ENCODE measurements at places on chromosomes 5 and 9. TPM values are rescaled to one million over a fixed set of nuclear protein-coding genes. Genes with fewer than 3 reads are reported as not detected.

FAM200C gene
- polyA plus RNA-seq, result 1.2 TPM

PCDHGA6 gene
- not detected for polyA plus RNA-seq

FGF1 gene
- 1.1 TPM for polyA plus RNA-seq

DNA sequence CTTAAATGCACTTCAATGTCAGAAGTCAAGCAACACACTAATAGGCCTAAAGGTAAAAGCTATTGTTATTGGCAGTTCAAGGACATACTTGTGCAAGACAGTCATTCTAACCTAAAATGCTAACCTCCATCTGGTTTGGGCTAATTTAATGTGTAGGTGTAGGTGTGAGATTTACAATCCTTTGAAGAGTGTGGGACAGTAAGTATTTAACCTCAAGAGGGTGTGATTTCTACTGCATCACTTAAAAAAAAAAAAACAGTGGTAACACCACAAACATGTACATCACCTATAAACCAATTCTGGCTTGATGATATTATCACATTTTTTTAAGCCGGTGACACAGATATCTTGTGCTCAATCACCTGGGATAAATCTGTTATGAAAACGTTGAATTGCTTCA lies 127.5 kb upstream of the MEF2C start:
- no peak for DNase-seq

GRCh38 chr9:127495884-127496555 lies 44.7 kb downstream of the LRSAM1 start:
- DNase-seq, result peak; percentile 65

DNA sequence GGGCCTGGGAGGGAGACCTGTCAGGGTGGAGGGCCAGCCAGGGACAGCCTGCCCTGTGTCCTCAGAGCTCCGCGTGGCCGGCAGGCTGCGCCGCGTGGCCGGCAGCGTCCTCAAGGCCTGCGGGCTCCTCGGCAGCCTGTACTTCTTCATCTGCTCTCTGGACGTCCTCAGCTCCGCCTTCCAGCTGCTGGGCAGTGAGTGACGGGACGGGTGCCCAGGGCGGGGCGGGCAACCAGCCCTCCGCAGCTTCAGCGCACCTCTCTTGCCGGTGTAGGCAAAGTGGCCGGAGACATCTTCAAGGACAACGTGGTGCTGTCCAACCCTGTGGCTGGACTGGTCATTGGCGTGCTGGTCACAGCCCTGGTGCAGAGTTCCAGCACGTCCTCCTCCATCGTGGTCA lies 1.8 kb downstream of the SLC34A3 start:
- DNase-seq, result no peak

DNA sequence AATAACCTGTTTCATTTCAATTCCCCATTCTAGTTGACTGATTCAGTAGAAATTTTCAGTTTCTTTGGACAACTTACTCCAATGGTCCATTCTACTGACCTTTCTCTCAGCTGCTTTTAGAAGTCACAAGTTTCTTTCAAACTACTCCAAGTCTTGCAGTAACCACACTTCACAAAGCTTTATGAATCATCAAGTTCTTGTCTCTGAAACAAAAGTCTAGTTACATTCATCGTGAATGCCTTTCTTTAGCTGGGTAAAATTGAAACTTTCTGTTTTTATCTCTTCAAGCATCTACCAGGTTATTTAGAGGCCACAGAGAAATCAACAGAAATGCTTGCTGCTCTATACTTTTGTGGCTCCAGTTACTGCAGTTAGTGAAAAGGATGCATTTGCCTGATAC lies 405.4 kb downstream of the TMEM232 start:
- no peak for DNase-seq

DNA sequence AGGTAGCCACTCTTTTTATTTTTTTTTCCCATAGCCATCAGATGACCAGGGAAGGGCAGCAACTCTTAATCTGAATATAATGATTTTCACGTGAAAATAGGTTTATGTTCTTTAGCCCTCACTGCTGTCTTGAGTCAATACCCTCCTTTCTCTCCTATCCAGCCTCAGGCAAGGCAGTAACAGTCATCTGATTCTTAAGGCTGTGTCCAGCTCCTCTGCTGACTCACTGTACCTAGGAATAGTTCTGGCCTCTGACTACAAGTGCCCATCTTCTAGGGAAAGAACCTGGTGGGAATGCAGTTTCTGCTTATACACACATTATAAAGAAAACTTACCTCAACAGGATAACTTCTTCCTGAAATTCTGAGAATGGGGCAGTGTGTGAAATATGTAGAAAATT lies 30.7 kb downstream of the DHX29 start:
- no peak for DNase-seq

GRCh38 chr9:75471549-75472114 lies 383.3 kb downstream of the OSTF1 start:
- DNase-seq, result no peak

DNA sequence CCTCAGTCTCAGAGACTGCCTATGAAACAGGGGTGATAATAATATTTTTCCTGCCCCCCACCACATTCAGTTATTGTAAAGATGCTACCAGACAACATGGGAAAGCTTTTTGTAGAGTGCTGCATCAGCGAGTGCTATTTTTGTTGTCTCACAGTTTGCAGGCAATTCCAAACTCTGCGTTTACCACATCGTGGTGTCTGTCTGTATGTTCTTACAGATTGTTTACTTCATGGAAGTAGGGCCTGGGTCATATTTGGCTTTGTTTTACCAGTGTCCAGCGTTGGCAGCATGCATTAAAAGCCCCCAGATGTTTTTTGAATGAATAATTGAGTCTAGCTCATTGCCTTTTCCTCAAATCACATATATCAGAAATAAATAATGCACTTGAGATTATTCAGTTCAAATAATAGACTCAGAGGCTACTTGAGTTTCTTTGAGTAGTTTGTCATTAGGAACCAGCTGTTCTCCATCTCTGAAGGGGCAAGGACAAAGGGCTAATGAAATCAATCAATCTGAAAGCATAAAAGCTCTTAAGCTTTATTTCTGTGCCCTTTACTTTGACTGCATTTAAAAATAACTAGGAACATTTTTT lies 243.7 kb downstream of the CWC27 start:
- no peak for DNase-seq

- no peak for DNase-seq
These were observed 39.4 kb upstream of the ERCC6L2 start for GRCh38 chr9:95836072-95836471.

- no peak for DNase-seq
These were observed 36.7 kb upstream of the F2R start for GRCh38 chr5:76679231-76679630.

GRCh38 chr9:99358668-99359067 lies 136.6 kb downstream of the SEC61B start:
- DNase-seq, result no peak

- DNase-seq, result peak; percentile 88
These were observed at the start of gene MEF2C for GRCh38 chr5:88883059-88883835. Gene MEF2C (minus strand): TSS chr5:88883184. CDS start chr5:88823788, 59,396 bp downstream.

- no peak for DNase-seq
These were observed 60.1 kb downstream of the NTNG2 start for GRCh38 chr9:132221941-132222340.

All from sigmoid colon (tissue), 7 donors.